Suppressor macrophage treated with lipopolysaccharide for 1 hour (primary cell): ENCODE measurements at places on chromosomes 1 and 21.

DNA sequence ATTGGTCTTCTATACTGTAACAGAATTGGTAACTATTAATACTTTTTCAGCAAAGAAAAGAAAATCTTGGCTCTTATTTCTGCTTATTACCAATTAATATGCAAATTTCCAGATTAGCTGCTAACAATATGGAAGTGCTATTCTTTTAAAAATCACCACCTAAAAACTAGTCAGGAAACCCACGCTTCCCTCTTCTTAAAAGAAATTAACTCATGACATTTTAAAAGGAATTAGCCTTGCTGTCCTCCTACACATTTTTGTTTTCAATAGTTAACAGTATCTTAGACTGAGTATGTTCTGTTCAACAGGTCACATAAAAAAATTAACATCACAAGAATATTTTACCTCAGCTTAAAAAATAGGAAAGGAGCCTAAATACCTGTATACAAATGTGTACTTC lies 27.3 kb downstream of the ABL2 start:
- peak; percentile 62 for DNase-seq

DNA sequence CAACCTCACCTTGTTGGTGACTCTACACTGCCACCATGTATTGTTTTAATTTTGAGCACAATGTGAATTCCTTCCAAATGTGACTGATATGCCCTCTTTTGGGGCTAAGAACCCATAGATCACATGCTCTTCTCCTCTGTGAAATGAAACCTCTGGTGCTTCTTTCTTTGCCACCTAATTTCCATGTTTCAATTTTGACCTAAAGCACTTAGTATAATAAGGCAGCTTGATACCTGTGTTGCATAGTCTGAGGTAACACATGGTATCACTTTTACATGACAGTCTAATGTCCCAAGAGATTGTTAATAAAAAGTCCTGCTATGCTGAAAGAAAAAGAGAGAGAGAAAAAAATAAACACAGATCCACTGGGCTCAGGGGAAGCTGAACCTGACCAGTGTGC lies 24.2 kb downstream of the CLEC20A start:
- no peak for DNase-seq

DNA sequence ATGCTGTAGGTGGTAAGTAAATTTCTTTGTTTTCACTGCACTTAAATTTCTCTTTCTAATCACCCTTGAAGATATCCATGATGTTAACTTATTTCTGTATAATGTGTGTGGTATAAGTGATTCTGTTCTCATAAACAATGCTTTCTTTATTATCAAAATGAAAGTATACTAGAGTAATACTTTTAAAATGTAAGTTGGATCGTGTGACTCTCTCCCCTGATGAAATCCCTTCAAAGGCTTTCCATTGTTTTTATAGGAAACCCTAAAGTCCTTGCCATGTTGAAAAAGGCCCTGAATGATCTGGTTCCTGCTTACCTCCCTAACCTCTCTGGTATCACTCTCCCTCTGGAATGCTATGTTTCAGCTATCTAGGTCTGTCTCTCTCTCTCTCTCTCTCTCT lies 191.1 kb upstream of the LHX8 start:
- no peak for DNase-seq

GRCh38 chr21:36575306-36575705 lies 95.4 kb upstream of the CLDN14 start:
- DNase-seq, result no peak
